ENCODE measurements at places on chromosomes 1 and 21. TPM values are rescaled to one million over a fixed set of nuclear protein-coding genes. Genes with fewer than 3 reads are reported as not detected.

- H3K36me3 ChIP-seq = no peaks in the 10 kb centered on the region
- no peak overlapping the region for H3K27ac ChIP-seq
- H3K4me1 ChIP-seq = no peaks in the 10 kb centered on the region
- no peak for DNase-seq
- no peak overlapping the region for H3K4me3 ChIP-seq
Observed at GRCh38 chr1:208910161-208910560, 666.0 kb upstream of the PLXNA2 start.

GRCh38 chr1:41500378-41500777 is 15.9 kb upstream of the EDN2 start:
- H3K27me3 ChIP-seq = peaks cover 3% of the 10 kb centered on the region
- H3K36me3 ChIP-seq = no peaks in the 10 kb centered on the region
- H3K27ac ChIP-seq = peak overlapping the region; percentile 87
- peaks cover 94% of the 10 kb centered on the region for H3K4me1 ChIP-seq
- H3K4me3 ChIP-seq = no peak overlapping the region

GRCh38 chr1:183315991-183316758 is 102.0 kb downstream of the NMNAT2 start:
- no peaks in the 10 kb centered on the region for H3K36me3 ChIP-seq
- no peak for DNase-seq
- no peaks in the 10 kb centered on the region for H3K27me3 ChIP-seq
- H3K27ac ChIP-seq = no peak overlapping the region
- H3K4me3 ChIP-seq = no peak overlapping the region

DNA sequence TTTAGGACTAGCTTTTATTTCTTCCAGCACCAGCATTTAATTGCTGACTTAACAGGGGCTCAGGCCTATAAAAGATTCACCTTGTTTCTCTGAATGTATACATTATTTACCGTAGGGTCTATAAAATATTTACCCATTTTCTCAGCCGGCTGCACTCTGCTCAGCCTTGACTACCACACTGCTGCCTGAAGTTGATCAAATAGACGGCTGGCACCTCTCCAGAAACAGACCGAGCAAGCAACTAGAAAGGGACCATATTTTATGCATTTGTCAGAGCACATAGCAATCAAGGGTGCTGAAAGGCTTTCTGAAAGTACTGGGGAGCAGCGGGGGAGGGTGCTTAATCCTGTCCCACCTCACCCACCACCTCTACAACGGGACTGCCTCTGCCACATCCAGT is 64.7 kb upstream of the FGGY start:
- no peak overlapping the region for H3K27ac ChIP-seq
- H3K27me3 ChIP-seq = no peaks in the 10 kb centered on the region
- no peak for DNase-seq
- no peaks in the 10 kb centered on the region for H3K4me1 ChIP-seq
- H3K36me3 ChIP-seq = no peaks in the 10 kb centered on the region

DNA sequence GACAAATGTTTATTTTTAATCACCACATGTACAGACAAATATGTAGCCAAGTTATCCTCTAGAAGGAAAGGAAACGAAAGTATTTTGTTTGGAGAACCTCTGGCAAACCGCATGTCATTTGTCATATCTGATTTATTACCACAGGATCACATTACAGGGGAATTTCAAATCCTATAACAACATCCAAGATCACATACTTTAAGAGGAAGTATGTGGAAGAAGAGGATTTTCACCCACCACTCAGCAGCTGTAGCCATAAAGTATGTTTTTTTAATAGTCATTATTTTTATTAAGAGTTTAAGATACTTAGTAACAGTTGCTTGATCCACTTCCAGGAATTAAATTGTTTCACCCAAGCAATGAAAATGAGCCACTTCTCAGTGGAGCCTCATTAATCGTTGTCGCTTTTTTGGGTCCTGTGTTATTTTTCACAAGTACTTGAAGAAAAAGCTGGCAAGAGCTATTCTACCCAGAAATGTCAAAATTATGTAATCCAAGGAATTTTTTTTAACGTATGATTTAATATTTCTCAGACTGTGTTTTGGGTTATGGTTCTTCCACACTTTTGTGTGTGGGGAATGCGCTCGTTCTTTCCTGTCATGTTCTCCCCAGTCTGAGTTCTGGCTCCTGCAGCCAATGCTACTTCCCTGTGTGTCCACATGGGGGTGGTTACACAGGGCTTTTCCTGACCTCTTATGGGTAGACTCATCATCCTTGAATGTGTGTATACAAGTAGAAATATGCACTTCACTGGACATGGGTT is 6.9 kb downstream of the SERTAD4 start:
- peaks cover 8% of the 10 kb centered on the region for H3K36me3 ChIP-seq
- peaks cover 3% of the 10 kb centered on the region for H3K27me3 ChIP-seq
- peaks cover 24% of the 10 kb centered on the region for H3K4me1 ChIP-seq
- DNase-seq = peak; percentile 71
- no peak overlapping the region for H3K4me3 ChIP-seq

GRCh38 chr1:51719146-51719545 is 102.3 kb downstream of the OSBPL9 start:
- no peaks in the 10 kb centered on the region for H3K36me3 ChIP-seq
- no peak overlapping the region for H3K27ac ChIP-seq
- H3K4me1 ChIP-seq = no peaks in the 10 kb centered on the region
- no peak for DNase-seq
- no peak overlapping the region for H3K4me3 ChIP-seq

- H3K27ac ChIP-seq = no peak overlapping the region
- DNase-seq = no peak
- H3K27me3 ChIP-seq = peaks cover 3% of the 10 kb centered on the region
- H3K4me1 ChIP-seq = no peaks in the 10 kb centered on the region
- no peak overlapping the region for H3K4me3 ChIP-seq
- H3K36me3 ChIP-seq = no peaks in the 10 kb centered on the region
Observed at GRCh38 chr21:35015435-35016024, 33.6 kb downstream of the RUNX1 start.

GRCh38 chr1:184533915-184534314 is 147.1 kb downstream of the C1orf21 start:
- no peak overlapping the region for H3K27ac ChIP-seq
- no peak overlapping the region for H3K4me3 ChIP-seq
- H3K4me1 ChIP-seq = peaks cover 9% of the 10 kb centered on the region
- no peaks in the 10 kb centered on the region for H3K36me3 ChIP-seq
- DNase-seq = no peak
- no peaks in the 10 kb centered on the region for H3K27me3 ChIP-seq

DNA sequence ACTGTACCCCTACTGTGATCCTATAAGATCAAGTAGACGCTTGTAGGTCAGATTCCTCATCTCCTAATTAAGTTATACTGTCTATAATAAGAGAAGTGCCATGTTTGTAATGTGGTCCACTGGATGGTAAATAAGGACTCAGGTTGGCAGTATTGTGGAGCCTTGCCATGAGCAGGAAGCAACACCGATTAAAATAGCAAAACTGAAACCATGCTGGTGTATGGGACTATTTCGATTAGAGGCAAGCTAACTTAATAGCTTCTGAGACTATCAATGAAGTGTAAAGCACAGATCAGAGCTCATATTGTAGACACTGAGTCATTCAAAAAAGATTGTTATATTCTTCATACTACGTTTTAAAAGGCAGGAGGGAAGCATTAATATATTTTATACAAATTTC is 348.8 kb downstream of the HHAT start:
- H3K4me1 ChIP-seq = peaks cover 11% of the 10 kb centered on the region
- H3K36me3 ChIP-seq = no peaks in the 10 kb centered on the region
- H3K27me3 ChIP-seq = no peaks in the 10 kb centered on the region
- H3K4me3 ChIP-seq = no peak overlapping the region
- no peak overlapping the region for H3K27ac ChIP-seq
- DNase-seq = no peak

DNA sequence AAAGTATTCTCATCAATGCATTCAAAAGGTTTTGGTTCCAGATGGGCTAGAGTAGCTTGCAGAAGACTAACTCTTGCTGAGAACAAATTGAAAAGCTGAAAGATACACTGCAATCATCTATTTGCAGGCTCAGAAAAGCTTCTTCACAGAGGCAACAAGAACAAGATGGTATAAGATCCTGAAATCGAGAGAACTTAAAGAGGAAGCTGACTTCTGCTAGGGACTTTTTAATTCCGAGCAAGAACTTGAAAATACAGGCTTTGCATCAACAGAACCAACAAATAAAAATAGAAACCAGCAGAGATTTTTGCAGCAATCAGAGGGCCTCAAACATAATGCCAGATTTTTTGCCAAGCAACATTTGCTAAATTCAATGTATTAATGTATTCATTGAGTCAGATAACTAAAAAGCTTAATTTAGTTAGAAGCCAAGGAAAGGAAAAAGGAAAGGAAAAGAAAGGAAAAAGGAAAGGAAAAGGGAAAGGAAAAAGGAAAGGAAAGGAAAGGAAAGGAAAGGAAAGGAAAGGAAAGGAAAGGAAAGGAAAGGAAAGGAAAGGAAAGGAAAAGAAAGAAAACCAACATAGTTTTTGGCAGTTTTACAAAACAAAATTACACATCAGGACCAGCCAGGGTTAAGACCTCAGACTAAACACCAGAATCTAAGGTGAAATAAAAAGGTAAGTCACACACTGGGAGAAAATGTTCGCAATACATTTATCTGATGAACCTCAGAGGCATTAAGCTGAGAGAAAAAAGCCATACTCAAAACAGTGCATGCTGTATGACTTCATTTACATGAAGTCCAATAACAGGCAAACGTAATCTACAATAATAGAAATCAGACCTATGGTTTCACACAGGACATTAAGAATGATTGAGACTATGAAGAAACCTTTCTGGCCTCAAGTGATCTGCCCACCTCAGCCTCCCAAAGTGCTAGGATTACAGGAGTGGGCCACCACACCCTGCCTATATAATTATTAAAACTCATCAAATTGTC is 42.6 kb downstream of the FAF1 start:
- H3K27ac ChIP-seq = no peak overlapping the region
- no peaks in the 10 kb centered on the region for H3K36me3 ChIP-seq
- H3K27me3 ChIP-seq = no peaks in the 10 kb centered on the region
- H3K4me1 ChIP-seq = no peaks in the 10 kb centered on the region

- H3K4me3 ChIP-seq = no peak overlapping the region
- H3K27ac ChIP-seq = no peak overlapping the region
- DNase-seq = no peak
- no peaks in the 10 kb centered on the region for H3K36me3 ChIP-seq
Observed at GRCh38 chr1:202835548-202836072, 24.9 kb downstream of the PCAT6 start.

DNA sequence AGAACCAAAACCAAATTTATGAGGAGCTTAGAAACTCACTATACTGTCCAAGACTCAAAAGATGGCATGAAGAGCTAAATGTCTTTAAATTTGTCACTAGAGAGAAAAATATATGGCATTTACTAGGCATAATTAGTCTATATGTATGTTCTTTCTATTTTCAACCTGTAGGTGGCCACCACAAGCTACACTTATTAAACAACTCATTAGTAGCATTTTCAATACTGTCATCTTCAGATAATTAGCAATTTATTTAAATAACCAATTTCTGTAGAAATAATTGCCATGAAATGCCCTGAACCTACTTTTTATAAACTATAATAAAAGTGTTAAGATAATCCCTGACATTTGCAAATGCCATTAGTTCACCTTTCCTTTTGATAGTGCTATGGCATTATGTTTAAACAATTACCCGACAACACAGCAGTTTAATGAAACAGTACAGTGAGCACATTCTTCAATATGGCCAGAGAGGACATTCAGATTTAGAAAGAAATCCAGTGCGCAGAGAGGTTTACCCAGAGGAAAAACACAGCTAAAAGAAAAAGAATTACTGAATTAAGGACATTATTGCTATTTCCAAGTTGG is 522.5 kb downstream of the PTBP2 start:
- no peaks in the 10 kb centered on the region for H3K36me3 ChIP-seq
- no peak overlapping the region for H3K4me3 ChIP-seq
- no peak overlapping the region for H3K27ac ChIP-seq

DNA sequence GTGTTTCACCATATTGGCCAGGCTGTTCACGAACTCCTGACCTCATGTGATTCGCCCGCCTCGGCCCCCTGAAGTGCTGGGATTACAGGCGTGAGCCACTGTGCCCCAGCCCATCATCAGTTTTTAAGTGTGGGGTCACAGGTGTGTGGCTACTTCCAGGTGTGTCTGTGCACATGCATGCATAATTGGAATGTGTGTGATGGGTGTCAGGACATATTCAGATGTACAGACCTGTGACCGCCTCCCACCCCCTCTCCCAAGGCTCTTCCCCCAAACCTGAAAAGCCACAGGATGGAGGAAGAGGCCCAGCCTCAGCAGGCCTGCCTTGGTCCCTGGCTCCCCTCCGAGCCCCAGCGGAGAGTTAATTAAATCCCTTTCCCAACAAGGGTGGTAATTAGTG is 37.3 kb upstream of the CSF3R start:
- no peak overlapping the region for H3K4me3 ChIP-seq
- DNase-seq = no peak
- peaks cover 3% of the 10 kb centered on the region for H3K27me3 ChIP-seq
- H3K4me1 ChIP-seq = no peaks in the 10 kb centered on the region
- no peak overlapping the region for H3K27ac ChIP-seq

DNA sequence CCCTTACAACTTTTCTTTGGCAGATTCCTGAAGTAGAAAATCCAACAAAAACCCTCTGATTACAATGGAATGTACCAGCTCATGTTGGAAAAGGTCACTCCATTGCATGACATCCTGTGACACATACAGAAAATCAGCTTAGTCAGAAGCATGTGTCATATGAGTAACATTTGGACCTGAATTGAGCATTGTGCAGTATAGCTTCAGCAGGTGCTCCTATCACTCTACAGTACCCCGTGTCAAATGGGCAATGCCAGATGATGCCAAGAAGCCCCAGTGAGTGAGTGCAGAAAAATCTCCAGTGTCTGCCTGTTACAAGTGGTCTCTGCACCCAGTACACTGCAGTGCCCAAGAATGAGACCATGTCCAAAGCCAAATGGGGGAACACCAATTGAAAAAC is 129.7 kb upstream of the RUNX1 start:
- peak overlapping the region; percentile 65 for H3K27ac ChIP-seq
- H3K4me1 ChIP-seq = peaks cover 12% of the 10 kb centered on the region
- H3K27me3 ChIP-seq = no peaks in the 10 kb centered on the region
- peak; percentile 86 for DNase-seq

The NLRP3 gene
- total RNA-seq = 1.4 TPM

The PHLDA3 gene
- total RNA-seq = 12.6 TPM

The DCST2 gene
- 0.49 TPM for total RNA-seq

The ATAD3C gene
- 0.22 TPM for total RNA-seq

The KCNH1 gene
- 0.22 TPM for total RNA-seq

Data from muscle of leg (tissue), 16 donors.